Stimulated activated CD4-positive, alpha-beta T cell treated with anti-CD3 and anti-CD28 coated beads, Interleukin-4, amount 100 ng/mL, for 48 hours (primary cell): ENCODE measurements at places on chromosomes 1 and 21.

DNA sequence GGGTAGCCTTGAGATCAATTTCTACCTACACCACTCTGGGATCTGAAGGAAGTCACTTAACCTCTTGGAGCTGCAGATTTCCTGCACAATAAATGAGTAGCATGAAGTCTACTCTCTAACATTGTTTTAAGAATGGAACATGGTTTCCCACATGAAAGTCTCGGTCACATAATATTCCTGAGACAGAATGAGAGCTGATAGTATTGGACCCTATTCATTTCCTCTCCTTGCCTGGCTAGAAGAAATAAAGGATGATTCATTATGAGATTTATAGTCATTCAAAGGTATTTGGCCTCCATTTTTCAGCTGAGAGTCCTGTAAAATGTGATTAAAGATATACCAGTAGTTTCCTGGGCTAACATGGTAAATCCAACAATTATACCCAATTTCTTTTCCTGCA is 56.7 kb downstream of the ARHGAP29 start:
- no peak for DNase-seq

DNA sequence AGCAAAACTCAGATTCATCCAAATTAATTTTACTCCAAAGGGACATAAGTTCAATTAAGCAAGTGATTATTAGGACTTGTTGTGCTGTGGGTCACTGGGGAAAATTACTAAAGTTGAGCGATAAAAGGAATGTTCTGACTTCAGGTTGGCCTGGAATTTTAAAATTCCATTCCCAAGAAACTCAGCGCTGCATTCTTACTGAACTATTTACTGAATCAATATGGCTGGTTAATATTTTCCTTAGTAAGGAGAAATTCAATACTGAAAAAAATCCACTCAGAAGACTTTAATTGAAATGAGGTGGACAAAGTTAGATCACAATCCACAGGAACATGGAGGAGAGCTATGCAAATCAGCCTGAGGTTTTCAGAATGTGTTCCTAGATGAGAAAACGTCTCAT is 578.9 kb upstream of the NR5A2 start:
- no peak for DNase-seq

GRCh38 chr1:70934194-70934961 is 113.2 kb downstream of the PTGER3 start:
- DNase-seq, result no peak

- no peak for DNase-seq
Measured at GRCh38 chr21:34018185-34018584, 55.2 kb upstream of the MRPS6 start.

- no peak for DNase-seq
Measured at GRCh38 chr1:54483875-54484437, 64.1 kb upstream of the ACOT11 start.

DNA sequence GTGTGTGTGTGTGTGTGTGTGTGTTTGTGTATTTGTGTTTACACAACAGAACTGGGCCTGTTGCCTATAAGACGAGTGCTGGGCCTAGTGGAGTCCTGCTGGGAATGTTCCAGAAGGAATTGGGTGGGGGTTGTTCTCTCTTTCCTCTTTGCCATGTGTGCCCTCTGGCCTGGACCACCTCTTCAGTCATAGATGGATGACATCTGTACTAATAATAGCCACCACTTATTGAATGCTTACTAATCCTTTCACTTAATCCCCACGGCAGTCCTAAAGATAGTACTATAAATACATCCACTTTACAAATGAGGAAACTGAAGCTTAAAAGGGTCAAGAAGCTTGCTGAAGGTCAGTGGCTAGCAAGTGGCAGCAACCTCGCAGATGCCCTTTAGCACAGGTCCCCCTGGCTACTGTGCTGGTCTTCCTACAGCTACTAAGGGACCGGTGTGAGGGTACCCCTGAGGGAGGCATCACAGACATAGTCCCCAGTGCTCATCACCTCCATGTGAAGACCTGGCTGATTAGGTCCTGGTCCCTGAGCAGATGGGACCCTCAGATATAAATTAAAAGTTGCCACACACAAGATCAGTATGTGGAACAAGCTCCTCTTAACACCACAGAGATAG is 55.2 kb upstream of the KIF1B start:
- no peak for DNase-seq

- DNase-seq, result no peak
Measured at GRCh38 chr1:227890451-227891222, 57.1 kb downstream of the WNT9A start.

GRCh38 chr1:186923486-186923885 is 94.7 kb downstream of the PLA2G4A start:
- no peak for DNase-seq

- no peak for DNase-seq
Measured at GRCh38 chr1:1358433-1359271, at the start of gene MXRA8. Gene MXRA8 (minus strand): TSS chr1:1358555. CDS start chr1:1358504, 51 bp downstream.

GRCh38 chr1:57341721-57342120 is 82.1 kb downstream of the DAB1 start:
- DNase-seq, result no peak

GRCh38 chr1:221530791-221531190 is 211.1 kb downstream of the DUSP10 start:
- DNase-seq, result no peak

- no peak for DNase-seq
Measured at GRCh38 chr1:78839704-78840277, 166.7 kb downstream of the ADGRL4 start.
